Sciatic nerve (tissue), 2 donors: ENCODE measurements at places on chromosomes 7 and 10. TPM values are rescaled to one million over a fixed set of nuclear protein-coding genes. Genes with fewer than 3 reads are reported as not detected.

The C10orf62 gene
- total RNA-seq, result not detected

The SLC39A12 gene
- total RNA-seq, result not detected

The IGF2BP3 gene
- total RNA-seq, result 2.0 TPM

The ZNF804B gene
- total RNA-seq, result not detected

The KDM7A gene
- total RNA-seq, result 24.4 TPM

The ANK3 gene
- total RNA-seq, result 203 TPM

The HMX2 gene
- not detected for total RNA-seq

The CRTAC1 gene
- total RNA-seq, result 23.0 TPM

The CLDN3 gene
- not detected for total RNA-seq

The YKT6 gene
- 51.2 TPM for total RNA-seq

The PNLIP gene
- total RNA-seq, result 2.8 TPM

The SLC26A5 gene
- total RNA-seq, result 0.71 TPM

The PNLIPRP3 gene
- not detected for total RNA-seq

The NPTX2 gene
- total RNA-seq, result 3.8 TPM

The SFTPA1 gene
- 6.3 TPM for total RNA-seq

The C7orf57 gene
- total RNA-seq, result not detected

The ADRA2A gene
- total RNA-seq, result 11.4 TPM

The SLC13A1 gene
- not detected for total RNA-seq

The BMPR1A gene
- 76.0 TPM for total RNA-seq

The SPDYE2B gene
- total RNA-seq, result not detected

The GBX1 gene
- not detected for total RNA-seq

The PKD2L1 gene
- not detected for total RNA-seq

The TRIP6 gene
- total RNA-seq, result 62.6 TPM

The LBX1 gene
- not detected for total RNA-seq

The AOC1 gene
- total RNA-seq, result not detected

The UNC5B gene
- 4.1 TPM for total RNA-seq

The IDE gene
- 34.8 TPM for total RNA-seq

The VIPR2 gene
- 2.0 TPM for total RNA-seq

The ELFN1 gene
- total RNA-seq, result 2.4 TPM

The OR13A1 gene
- not detected for total RNA-seq

The DENND10 gene
- total RNA-seq, result 32.1 TPM

The VWDE gene
- 2.8 TPM for total RNA-seq

The NPFFR1 gene
- 4.8 TPM for total RNA-seq
